NK-92 treated with Interleukin-12 subunit alpha and Interleukin-12 subunit beta, amount 100 ng/mL, for 24 hours (cell line): ENCODE measurements at places on chromosomes 4 and X.

DNA sequence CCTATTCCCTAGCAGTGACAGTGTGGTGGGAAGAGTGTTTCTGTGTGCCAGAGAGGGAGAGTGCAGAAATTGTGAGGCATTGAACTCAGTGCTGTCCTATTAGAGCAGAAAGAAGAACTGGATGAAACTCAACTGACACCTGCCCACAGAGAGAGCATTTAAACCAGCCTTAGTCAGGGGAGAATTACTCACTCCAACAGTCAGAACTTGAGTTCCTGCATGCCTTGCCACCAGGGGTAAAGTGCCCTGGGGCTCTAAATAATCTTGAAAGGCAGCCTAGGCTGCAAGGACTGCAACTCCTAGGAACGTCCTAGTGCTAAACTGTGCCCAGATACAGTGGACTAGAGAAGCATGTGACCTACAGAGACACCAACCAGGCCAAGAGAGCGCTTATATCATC, 12.8 kb downstream of the CYSLTR1 start:
- no peak for DNase-seq

GRCh38 chr4:127889903-127890302, 9.2 kb downstream of the PLK4 start:
- DNase-seq = no peak

DNA sequence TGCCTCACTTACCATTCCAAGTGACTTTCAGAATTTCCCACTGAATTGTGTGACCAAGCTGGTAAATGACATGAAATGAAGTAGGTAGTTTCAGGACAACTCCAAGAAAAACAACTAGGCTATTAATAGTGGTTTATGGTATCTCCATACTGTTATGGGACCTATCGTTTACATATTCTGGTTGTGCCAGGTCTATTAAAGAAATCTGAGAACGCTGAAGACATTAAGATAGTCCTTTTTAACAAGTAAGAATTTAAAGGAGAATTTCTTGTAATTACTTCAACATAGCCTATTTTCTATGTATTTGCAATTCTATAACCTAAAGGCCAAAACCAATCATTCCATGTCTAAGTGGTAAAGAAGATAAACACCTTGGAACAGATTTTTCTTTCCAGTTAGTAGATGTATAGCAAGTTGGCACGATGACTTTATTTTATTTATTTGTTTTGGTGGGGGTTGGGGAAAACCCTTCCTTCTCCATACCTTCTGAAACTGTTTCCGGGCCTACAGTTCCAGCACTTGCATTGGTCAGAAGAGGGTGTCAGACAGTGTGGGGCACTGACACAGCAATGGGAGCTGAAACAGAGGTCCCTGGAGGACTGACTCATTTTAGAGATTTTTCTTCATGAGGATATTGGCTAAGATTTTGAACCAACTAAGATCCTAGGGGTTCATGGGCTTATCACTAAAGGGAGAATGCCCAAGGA, 7.6 kb upstream of the DCLK2 start:
- DNase-seq = no peak

DNA sequence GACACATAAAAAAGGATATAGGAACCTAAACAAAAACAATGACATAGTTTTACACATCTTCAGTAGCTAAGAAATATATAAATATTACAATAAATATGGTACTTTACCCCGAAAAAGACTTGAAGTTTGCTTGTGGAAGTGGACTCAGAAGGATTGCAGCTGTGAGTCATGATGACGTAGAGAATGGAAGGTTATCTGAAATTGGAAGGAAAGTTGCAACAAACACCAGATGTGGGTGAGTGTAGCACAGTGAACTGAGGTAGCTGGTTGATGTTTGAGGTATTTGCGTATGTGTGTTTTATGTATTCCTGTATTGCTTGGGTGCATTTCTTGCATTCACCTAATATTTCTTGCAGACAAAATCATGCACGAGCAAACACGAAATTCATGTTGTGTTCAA, 113.0 kb downstream of the ARX start:
- no peak for DNase-seq

DNA sequence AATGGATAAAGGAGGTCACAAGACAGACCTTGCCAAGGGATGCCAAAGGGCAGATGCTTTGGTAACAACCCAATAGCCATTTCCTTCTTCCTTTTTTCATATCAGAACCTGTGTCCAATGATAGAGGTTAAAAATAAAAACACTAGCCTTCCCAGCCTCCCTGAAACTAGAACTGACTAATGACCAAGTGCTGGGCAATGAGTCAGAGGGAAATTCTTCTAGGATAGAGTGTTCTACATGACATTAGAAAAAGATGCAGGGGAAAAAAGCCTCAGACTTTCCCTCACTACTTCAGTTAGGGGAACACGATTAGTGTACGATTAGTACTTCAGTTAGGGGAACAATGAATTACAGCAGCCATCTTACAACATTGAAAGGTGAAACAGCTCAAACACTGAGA, 29.3 kb upstream of the FAM47C start:
- DNase-seq = no peak

DNA sequence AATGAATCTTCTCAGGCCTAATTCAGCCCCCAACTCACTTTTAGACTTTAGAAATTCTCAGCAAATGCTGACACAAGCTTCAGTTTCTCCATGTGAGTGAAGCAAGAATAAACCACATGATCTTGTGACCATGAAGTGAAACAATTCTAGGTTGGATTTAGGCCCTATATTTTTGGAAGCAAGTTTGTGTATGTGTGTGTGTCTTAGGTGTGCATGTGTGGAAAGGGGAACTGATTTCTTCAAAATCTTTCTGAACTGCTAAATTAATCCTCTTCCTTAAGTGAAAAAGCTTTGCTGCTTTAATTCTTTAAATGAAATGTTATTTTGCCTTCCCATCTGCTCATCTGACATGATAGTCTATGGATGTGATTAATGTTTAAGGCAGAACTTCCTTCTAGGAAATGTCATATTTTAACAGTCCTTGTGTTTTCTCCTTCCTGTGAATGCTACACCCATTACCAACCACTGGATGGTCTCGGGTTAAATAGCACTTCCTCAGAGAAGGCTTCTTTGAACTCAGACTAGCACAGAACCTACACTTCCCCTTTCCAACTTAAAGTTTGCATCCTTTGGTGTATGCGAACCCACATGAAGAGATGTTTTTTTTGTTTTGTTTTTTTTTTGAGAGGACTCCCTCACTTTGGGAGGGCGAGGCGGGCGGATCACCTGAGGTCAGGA, 1.2 kb upstream of the TMEM144 start:
- DNase-seq = no peak

GRCh38 chrX:30246769-30247489, at the start of gene MAGEB1:
Gene MAGEB1 (plus strand): TSS chrX:30247146. CDS start chrX:30250494, 3,348 bp downstream.
- DNase-seq = no peak

DNA sequence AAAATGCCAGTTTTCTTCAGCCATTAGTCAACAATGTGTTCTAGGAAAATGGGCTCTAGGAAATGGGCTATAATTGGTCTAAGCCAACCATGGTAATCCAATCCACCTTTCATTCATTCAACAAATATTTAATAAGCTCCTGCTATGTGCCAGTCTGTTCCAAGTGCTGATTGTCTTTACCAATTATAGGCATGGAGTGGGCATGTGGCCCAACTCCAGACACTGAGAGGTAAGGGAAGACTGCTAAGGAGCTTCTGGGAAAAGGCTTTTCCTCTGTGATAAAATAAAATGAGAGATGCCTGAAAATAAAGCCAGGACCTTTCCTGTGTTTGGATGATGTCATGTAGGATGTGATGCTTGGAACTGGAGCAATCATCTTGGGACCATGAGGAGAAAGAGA, 43.3 kb downstream of the HOPX start:
- DNase-seq = no peak

GRCh38 chrX:28329156-28329555, 258.1 kb upstream of the IL1RAPL1 start:
- no peak for DNase-seq

DNA sequence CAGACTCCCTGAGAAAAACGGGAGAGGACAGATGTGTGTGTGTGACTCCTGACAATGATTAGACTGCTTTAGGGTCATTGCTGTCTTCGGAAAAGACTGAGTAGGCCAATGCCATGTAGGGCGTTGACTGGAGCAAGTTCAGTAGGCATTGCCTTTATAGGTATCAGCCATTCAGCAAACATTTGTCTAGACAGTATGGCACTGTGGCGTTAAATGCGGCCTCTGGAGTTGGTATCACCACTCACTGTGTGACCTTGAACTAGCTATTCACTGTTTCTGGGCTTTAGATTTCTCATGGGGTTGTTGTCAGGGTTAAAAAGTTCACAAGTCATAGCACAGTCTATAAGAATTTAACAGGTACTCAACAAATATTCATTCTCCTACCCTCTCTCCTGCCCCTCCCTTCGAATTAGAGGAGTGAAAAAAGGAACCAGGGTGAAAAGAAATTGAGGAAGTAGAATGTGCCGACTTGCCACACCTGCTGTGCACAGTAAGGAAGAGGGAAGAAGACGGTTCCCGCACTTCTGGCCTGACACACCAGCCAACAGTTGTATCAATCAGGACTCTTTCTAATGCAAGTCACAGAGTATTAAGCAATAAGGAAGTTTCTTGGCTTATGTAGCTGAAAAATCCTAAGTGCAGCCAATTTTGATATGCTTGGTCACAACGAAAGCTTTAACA, 83.2 kb upstream of the PLAC8 start:
- DNase-seq = no peak

DNA sequence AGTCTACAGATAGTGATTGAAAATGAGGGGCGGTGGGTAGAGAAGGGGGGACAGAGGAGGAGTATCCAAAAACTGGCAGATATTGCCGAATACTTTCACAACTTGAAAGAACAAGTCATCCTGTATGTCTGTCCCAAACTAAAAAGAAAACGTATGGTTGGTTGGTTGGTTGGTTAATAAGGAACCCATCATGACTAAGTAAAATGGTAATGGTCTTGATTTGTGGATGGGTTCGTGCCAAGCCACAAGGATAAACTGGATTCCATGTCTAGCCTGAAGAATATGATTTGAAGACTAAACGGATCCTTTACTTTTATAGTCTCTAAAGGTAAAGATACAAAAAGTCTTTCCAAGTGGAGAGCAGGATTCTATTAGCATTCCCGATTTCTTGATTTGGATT, 208.4 kb downstream of the DCLK2 start:
- DNase-seq = no peak

DNA sequence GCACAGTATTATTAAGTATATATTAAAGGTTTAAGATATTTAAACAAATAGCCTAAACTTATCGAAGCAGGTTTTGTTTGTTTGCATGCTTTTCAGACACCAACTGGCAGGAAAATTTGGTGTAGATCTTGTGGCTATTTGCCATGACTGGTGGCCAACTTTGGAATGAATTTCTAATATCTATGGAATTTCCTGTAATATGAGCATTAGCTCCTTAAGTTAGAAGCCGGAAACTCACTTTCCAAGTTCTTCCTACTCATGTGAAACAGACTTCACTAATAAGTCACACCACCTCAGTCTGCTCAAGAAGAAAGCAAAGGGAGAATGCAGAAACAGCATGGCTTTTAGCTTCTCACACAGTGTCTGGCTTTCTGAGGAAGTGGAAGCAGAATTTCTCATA, 563.9 kb downstream of the GRXCR1 start:
- no peak for DNase-seq

- DNase-seq = no peak
Measured at GRCh38 chr4:155529272-155529671, 137.4 kb upstream of the GUCY1A1 start.

DNA sequence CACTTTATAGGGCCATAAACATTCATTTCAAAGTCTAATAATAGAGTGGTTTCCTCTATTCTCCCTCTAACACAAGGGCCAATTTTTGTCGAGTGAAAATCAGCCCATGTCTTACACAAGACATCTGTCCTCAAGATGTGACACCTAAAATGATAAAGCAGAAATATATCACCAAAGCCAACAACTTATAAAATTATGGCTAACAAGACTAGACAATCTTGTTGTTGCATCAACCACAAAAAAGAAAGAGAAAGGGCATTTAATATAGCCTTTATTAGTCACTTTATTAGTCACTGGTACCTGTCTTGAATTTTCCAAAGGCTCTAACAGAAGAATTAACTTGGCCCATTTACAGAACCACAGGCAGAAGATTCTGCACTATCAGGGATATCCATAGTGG, 161.6 kb downstream of the SMIM20 start:
- no peak for DNase-seq

GRCh38 chrX:2589186-2590020, 88.6 kb upstream of the DHRSX start:
- no peak for DNase-seq

GRCh38 chr4:25182937-25183336, 22.7 kb upstream of the SEPSECS start:
- no peak for DNase-seq

- no peak for DNase-seq
Measured at GRCh38 chrX:17067534-17067933, 121.1 kb downstream of the REPS2 start.

- DNase-seq = no peak
Measured at GRCh38 chr4:78962597-78963115, 23.4 kb upstream of the PAQR3 start.

DNA sequence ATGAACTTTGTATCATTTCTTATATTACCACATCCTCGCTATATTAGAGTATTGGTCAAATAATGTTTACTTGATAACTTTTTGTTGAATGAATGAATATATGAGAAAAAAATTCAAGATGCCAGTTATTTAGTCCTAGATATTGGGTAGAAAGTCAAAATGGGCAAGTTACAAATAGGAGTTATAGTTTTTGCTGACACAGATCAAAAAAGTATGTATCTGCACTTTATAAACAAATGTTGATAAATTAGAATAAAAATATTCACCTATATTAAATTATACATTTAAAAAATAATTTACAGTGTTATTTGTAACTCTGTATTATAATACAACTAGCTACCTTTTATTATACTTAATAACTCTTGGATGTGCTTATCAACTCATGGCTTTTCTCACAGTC, 57.8 kb upstream of the NDST4 start:
- no peak for DNase-seq

- DNase-seq = no peak
Measured at GRCh38 chr4:79673898-79674297, 265.9 kb upstream of the GK2 start.

GRCh38 chr4:70704931-70705182, 16.5 kb downstream of the UTP3 start:
- DNase-seq = no peak

GRCh38 chr4:153655002-153655541, 29.0 kb upstream of the TLR2 start:
- no peak for DNase-seq

GRCh38 chr4:146998157-146998556, 52.5 kb upstream of the TTC29 start:
- DNase-seq = no peak

GRCh38 chr4:166202991-166203390, 330.0 kb downstream of the TLL1 start:
- DNase-seq = no peak

DNA sequence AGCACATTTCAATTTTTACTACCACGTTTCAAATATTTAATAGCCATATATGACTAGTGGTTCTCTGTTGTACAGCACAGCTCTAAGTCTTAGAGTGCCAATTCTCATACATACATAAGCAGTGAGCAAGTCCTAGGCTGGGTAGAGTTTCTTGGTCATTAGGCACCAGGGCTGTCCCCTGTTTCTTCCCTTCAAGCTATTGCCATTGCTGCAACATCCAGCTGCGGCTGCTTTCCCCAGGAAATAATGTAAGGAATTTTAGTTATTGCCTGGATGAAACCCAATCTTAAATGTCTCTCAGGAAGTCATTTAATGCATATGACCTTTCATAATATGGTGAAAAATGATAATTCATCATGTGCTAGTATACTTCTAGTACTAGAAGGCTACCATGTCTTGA, 74.1 kb upstream of the PPP3CA start:
- DNase-seq = no peak

- no peak for DNase-seq
Measured at GRCh38 chrX:129653971-129654651, 645 bp downstream of the APLN start.
